ENCODE measurements at places on chromosomes 13 and 19. TPM values are rescaled to one million over a fixed set of nuclear protein-coding genes. Genes with fewer than 3 reads are reported as not detected.

Gene CNN2
- 307 TPM for total RNA-seq

DNA sequence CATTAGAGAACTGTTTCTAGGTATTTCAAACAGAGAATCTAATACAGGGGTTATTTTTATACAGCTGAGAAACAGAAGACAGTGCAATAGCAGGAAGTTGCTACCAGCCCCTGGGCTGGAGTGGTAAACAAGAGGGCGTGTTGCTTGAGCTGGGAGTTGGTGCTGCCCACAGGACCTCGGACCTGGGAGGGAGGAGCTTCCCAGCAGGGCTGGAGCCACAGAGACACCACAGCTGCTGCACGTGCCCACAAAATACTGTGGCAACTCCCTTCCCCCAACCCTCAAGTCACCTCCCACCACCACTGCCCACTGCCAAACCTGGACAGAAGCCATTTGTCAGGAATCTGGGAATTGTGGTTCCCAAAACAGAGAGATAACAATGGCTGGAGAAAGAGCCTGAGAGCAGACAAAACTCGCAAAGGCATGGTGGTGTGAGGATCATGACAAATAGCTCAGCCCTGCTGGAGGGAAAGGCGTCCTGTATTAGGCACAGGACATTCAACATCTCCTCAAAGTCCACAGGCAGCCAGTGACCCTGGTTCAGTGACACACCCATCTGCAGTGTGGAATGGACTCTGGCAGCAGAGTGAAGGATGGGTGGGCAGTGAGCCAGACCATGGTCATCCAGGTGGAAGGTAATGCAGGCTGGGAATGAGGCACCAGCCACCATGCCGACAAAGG lies 57.2 kb downstream of the SPATA13 start:
- no peaks in the 10 kb centered on the region for H3K36me3 ChIP-seq
- peaks cover 10% of the 10 kb centered on the region for H3K4me1 ChIP-seq
- H3K27ac ChIP-seq: no peak overlapping the region
- no peak overlapping the region for H3K4me3 ChIP-seq

DNA sequence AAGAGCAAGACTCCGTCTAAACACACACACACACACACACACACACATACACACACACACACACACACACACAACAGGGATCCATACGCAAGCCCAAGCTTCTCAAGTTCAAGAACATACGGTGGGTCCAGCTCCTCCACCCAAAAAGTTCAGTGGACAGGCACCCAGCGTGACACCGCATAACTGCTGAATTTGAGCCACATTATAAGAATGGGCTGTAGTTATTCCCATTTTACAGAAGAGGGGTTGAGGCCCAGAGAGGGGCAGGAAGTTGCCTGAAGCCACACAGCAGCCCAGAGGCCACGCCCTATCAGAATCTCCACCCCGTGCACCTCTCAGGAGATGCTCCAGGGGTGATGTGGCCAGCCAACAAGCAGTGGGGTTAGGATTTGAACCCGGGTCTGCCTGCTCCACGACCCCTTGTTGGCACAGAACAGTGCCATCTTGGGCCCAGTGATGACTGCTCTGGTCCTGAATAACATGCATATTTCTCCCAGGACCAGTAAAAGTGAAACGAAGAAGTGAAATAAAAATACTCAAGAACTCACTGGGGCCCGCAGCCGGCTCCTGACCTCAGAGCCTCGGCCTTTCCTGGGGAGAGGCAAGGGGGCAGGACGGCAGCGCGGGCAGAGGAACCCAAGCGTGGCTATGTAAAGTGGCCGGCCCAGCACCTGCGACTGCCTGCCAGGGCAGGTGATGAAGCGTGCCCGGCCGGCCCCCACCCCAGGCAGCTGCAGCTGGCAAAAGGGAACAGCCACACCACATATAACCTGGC lies 61.9 kb downstream of the AP1M1 start:
- no peak overlapping the region for H3K4me3 ChIP-seq
- peaks cover 75% of the 10 kb centered on the region for H3K4me1 ChIP-seq
- H3K36me3 ChIP-seq: no peaks in the 10 kb centered on the region
- H3K27ac ChIP-seq: no peak overlapping the region

DNA sequence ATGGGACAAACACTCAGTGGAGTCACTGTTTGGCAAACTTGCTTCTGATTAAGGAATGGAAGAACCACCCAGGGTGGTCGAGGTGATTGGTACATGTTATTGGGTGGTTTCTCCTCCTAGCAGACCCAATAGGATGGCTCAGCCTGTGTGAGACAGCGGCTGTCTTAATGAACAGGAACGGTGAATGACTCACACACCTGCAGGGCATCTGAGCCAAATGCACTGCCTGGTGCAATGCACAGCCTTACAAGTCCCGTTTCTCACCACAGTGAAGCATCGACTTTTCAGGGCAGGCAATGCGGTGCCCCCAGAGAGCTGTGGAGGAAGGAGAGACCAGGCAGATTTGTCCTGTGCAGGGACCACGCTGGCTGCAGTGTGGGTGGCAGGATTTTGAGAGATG lies 238.5 kb downstream of the FGF9 start:
- H3K4me1 ChIP-seq: no peaks in the 10 kb centered on the region
- H3K36me3 ChIP-seq: no peaks in the 10 kb centered on the region
- no peak overlapping the region for H3K4me3 ChIP-seq
- DNase-seq: no peak
- no peaks in the 10 kb centered on the region for H3K27me3 ChIP-seq

- no peaks in the 10 kb centered on the region for H3K27me3 ChIP-seq
- H3K36me3 ChIP-seq: no peaks in the 10 kb centered on the region
- DNase-seq: no peak
- H3K4me1 ChIP-seq: no peaks in the 10 kb centered on the region
Observed at GRCh38 chr13:81986308-81986707, 1645.4 kb upstream of the SPRY2 start.
